ENCODE measurements at places on chromosomes 12 and 14.

- no peak for DNase-seq
Measured at GRCh38 chr12:71725011-71725410, 29.7 kb upstream of the RAB21 start.

DNA sequence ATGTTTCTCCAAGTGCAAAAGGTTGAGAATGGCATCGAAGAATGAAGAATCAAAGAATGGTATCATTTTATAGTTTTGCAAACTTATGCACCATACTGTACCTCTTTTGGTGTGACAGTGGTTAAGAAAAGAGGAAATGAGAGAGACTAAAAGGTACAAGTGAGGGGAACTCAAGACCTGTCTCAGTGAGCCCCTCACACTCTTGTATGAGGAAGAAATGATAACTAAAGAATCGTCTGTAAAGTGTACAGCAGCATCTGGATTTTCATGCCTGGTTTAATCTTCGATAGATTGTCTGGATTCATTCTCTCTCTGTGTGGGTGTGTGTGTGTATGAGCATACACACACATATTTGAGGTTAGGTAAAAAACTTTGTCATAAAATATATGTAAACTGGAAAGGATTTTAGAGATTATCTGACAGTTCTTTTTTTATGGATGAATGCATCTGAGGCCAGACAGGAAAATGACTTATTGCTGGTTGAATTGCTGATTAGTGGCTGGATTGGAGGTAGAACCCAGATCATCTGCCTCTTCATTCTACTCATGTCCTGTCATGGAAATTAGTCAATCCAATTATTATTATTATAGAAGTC, 16.0 kb upstream of the SLC38A2 start:
- DNase-seq: no peak

- no peak for DNase-seq
Measured at GRCh38 chr14:64951724-64952123, 9.2 kb upstream of the GPX2 start.

- DNase-seq: no peak
Measured at GRCh38 chr12:51362747-51363342, 16.4 kb upstream of the CELA1 start.

GRCh38 chr12:40338621-40339020, 113.8 kb downstream of the LRRK2 start:
- no peak for DNase-seq

- DNase-seq: no peak
Measured at GRCh38 chr12:51131745-51132521, 41.0 kb downstream of the TFCP2 start.

- DNase-seq: no peak
Measured at GRCh38 chr12:51721282-51721940, 127.1 kb downstream of the FIGNL2 start.

- no peak for DNase-seq
Measured at GRCh38 chr12:90969851-90970250, 14.9 kb upstream of the CCER1 start.

GRCh38 chr14:22849212-22849819, 12.9 kb downstream of the MMP14 start:
- DNase-seq: no peak

- DNase-seq: no peak
Measured at GRCh38 chr12:41621291-41621690, 433.2 kb downstream of the PDZRN4 start.

Data from NCI-H1105 (cell line).